ENCODE measurements at places on chromosomes 12 and 14. TPM values are rescaled to one million over a fixed set of nuclear protein-coding genes. Genes with fewer than 3 reads are reported as not detected.

The ENDOU gene
- not detected for polyA plus RNA-seq

DNA sequence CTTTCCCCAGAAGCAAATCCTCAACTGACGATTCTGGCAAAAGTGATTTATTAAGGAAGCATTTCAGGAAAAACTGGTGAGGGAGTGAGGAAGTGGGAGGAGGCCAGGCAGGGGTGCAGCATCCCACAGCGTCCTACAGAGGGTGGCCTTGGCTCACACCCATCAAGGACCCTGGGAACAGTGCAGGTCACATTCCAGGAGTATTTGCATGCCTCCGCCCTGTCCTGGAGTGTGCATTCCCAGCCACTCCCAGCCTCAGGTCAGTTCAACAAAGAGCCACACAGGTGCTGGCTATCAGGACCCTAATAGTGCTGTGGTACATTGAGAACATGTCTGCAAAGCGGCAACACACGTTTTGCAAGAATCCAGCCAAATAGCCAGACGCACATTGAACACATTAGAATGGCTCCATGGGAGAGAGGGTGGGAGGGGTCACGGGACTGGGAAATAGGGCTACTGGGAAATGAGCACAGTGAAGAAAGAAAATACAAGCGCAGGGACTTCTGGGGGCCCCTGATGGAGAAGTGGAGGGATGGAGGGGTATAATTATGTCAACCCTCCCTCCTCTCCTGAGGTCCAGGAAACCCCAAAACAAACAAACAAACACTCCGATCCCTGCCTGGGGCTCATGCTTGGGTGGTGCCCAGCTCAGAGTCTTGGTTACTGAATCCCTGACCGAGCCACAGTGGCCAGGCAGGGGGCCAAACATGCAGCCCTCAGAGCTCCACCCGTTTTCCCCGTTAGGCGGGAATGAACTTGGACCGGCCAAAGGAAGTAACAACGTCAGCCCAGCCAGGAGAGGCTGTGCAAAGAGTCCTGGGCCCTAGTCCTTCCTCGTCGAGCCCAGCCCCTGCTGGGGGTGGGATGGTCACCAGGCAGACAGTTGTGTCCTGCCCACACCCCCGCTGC, 36.5 kb downstream of the CMKLR1 start:
- H3K4me1 ChIP-seq = peaks cover 64% of the 10 kb centered on the region
- no peaks in the 10 kb centered on the region for H3K27me3 ChIP-seq
- no peak overlapping the region for H3K4me3 ChIP-seq

DNA sequence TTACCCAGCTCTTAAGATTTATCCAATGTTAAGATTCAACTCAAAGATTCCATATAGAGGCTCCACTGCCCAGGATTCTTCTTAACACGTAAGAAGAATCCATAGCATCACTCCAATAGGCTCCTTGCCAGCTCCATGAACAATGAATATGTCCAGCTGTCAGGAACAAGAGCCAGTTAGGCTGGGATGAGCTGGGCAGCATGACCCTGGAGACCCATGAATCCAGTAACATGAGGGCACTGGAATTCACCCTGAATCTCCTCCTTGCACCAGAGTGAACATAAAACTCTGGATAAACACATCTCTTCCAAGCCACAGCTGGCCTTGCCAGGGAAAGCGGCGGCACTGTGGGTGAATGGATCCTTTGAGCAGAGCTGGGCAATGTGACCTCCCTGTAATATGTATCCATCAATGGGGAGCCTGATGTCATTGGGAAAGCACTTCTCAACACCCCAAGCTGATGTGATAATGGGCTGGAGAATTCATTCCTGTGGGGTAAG, 24.4 kb upstream of the TC2N start:
- no peak overlapping the region for H3K4me3 ChIP-seq
- no peak overlapping the region for H3K27ac ChIP-seq

DNA sequence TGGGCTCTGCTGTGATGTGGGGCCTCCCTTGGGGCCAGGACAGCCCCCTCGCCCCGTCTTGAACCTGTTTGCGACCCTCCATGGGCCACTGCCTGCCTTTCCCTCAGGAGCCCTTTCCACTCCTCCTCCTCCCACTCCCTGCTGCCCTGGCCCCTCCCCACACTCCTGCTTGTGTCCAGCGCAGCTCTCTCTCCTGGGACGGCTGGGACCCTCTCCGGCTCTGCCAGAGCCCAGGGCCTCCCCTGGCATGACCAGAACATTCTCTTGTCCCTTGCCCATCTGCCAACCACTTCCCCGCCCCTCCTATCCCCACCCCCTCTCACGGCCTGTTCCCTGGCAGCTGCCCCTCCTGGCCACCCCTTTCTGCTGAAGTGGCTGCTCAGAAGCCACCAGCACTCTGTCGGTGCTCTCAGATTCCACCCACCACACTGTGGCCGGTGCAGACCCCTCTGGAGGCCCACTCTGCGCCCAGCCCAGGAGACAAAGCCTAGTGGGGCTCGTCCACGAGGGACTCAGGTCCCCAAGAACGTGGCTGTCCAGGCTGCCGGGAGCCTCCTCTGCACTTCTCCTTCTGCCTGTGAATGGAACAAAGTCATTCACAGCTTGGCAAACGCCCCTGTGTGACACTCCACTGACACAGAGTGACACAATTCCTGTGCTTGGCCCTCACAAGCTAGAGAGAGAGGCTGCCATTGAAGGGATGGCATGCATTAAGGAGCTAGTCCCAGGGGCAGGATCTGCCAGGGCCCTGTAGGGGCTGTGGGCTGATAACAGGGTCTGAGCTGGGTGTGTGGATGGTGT, 1.4 kb downstream of the ASPG start:
- no peak for DNase-seq
- no peaks in the 10 kb centered on the region for H3K4me1 ChIP-seq
- H3K4me3 ChIP-seq = no peak overlapping the region
- no peaks in the 10 kb centered on the region for H3K36me3 ChIP-seq
- no peak overlapping the region for H3K27ac ChIP-seq

The VDR gene
- polyA plus RNA-seq = 2.1 TPM

DNA sequence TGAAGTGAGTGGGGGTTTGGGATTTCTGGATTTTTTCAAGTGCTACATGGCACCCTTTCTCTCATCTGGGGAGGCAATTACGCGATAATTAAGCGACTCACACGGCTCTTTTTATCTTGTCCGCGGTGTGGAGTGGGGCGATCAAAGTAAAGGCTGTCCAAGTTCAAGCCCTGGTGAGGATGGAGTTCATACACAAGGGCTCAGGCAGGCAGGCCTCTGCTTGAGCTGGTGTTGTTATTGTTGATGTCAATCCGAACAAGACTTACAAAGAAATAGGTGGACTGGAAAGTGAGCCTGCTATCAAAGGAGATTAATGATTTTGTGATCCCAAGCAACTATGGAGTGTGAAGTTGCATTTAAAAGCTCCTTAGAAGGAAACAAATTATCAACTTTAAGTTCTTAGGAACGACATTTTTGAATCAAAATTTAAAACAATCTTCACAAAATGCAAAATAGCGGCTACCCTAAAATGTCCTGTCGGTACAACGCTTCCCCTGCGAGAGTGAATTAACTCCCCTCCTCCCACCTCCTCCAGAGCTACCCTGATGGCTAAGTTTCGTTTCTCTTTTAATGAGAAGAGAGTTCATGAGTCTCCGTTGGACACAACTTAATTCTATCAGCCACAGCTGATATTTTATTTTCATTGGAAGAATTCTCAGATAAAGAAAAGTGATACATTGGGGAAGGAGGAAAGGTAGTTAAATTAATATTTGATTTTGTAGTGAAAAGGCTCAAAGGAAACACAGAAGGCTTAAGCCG, 5.9 kb downstream of the FOXA1 start:
- no peaks in the 10 kb centered on the region for H3K4me1 ChIP-seq
- no peak for DNase-seq
- no peak overlapping the region for H3K27ac ChIP-seq
- H3K4me3 ChIP-seq = no peak overlapping the region
- no peaks in the 10 kb centered on the region for H3K36me3 ChIP-seq

The SLC24A4 gene
- polyA plus RNA-seq = 0.15 TPM

The KRT78 gene
- not detected for polyA plus RNA-seq

DNA sequence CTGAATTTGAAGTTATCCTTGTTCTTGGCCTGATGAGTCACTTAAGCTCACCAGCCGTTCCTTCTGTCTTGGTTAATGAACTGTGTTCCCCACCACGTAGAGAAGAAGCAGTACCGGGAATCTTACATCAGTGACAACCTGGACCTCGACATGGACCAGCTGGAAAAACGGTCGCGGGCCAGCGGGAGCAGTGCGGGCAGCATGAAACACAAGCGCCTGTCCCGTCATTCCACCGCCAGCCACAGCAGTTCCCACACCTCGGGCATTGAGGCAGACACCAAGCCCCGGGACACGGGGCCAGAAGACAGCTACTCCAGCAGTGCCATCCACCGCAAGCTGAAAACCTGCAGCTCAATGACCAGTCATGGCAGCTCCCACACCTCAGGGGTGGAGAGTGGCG, 68.2 kb downstream of the FRMD6 start:
- H3K36me3 ChIP-seq = no peaks in the 10 kb centered on the region
- no peak overlapping the region for H3K4me3 ChIP-seq
- no peaks in the 10 kb centered on the region for H3K27me3 ChIP-seq
- no peaks in the 10 kb centered on the region for H3K4me1 ChIP-seq

- no peaks in the 10 kb centered on the region for H3K4me1 ChIP-seq
- H3K27ac ChIP-seq = no peak overlapping the region
- no peak for DNase-seq
- H3K4me3 ChIP-seq = no peak overlapping the region
- no peaks in the 10 kb centered on the region for H3K27me3 ChIP-seq
- H3K36me3 ChIP-seq = peaks cover 4% of the 10 kb centered on the region
Measured at GRCh38 chr14:96861568-96862310, 64.6 kb downstream of the VRK1 start.

DNA sequence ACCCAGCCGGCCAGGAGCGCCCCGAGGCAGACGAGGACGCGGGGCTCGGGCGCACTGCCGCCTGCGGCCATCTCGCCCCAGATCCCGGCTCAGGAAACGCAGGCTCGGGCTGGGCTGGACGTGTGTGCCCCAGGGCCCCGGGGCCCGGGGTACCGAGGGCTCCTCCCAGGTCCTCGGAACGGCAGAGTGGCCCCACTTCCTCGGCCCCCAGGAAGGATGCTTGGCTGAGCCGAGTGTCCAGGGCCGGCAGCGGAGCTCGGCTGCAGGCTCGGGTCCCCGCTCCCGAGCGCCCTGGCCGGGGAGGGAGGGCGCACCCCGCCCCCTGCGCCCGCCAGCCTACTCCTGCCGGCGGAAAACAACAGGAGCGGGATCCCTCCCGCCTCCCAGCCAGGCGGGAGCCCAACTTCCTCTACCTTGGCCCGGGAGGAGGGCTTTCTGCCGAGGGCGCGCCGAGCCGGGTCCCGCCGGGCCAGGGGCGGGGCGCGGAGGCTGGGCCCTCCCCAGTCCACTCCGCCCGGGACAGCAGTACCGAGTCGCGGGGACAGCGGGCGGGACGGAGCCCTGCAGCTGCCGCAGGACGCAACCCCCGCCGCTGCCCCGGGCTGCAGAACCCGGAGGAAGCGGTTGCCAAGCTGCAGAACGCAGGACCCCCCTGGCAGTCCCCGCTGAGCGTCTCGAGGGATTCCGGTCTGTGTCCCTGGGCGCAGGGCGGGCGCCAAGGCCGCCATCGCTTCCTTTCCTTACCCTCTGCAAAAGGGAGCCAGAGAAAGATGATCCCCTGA, at the start of gene VSIG10:
Gene VSIG10, minus strand, starts transcription at position 411 of the 782 bp plus-strand sequence. Its CDS starts 340 bp downstream, at position 71.
- DNase-seq = no peak
- H3K27me3 ChIP-seq = peaks cover 5% of the 10 kb centered on the region
- H3K4me3 ChIP-seq = peak within 1 kb of the TSS; percentile 84

The KLRD1 gene
- polyA plus RNA-seq = not detected

GRCh38 chr14:96054661-96055060, 15.5 kb downstream of the C14orf132 start:
- no peak for DNase-seq
- no peaks in the 10 kb centered on the region for H3K36me3 ChIP-seq
- H3K4me3 ChIP-seq = no peak overlapping the region
- H3K27me3 ChIP-seq = no peaks in the 10 kb centered on the region

The RTL1 gene
- polyA plus RNA-seq = not detected
